ENCODE measurements at places on chromosomes 3 and 15. TPM values are rescaled to one million over a fixed set of nuclear protein-coding genes. Genes with fewer than 3 reads are reported as not detected.

C3orf49 gene
- not detected for total RNA-seq

NR1I2 gene
- total RNA-seq: not detected

SLC38A3 gene
- 0.15 TPM for total RNA-seq

CHRFAM7A gene
- 4.4 TPM for total RNA-seq

ZNF385D gene
- not detected for total RNA-seq
